ENCODE measurements at places on chromosomes 7 and 10. TPM values are rescaled to one million over a fixed set of nuclear protein-coding genes. Genes with fewer than 3 reads are reported as not detected.

DNA sequence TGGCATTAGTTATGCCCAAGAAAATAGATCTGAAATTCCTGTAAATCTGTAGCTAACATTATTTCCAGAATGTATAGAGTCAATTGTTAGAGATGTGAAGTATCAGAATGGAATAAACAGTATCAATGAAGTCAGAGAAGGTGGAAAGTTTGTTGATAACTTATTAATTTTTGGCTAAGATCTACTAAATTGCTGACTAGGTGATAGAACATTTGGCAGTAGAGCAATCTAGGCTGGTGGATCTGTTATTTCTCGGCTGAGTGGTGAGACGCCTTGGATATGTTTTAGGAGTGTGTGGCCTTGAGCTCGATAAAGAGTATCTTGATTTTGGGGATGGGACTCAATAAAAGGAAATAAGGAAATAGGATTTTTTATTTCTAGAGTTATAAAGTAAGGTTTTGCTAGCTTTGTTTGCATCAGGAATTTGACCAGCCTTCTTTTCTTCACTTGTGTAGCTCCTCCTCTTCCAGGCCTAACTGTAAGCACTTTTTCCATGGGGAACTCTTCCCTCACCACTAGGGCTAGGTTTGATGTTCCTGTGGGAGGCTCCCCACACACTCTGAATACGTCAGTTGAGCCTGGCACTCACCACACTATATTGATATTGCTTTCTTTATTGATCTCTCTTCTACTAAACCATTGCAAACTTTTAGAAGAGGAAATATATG lies 86.8 kb upstream of the CSTF2T start:
- DNase-seq: no peak

DNA sequence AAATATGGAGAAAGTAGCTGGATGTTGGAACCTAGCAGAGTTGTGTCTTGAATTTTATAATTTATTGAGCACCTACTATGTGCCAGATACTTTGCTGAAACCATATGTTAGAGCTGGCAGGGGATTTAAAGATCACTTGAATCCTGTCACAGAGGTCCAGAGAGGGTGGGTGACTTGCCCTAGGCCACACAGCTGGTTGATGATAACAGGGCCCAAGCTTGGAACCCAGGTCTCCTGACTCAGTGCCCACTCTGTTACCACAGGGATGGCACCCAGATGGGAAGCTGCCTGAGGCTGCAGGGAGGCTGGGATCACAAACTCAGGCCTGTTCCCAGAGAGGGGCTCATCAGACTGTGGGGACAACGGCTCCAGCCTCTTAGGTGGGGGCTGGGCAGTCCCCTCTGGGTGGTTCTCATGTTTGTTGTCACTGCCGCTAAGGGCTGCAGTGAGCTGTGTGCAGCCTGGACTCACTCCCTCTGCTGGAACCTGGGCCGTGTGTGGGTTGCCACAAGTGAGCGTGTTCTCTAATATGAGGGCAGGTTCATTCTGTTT lies 18.6 kb downstream of the GOLGA7B start:
- no peak for DNase-seq

Gene NFKB2
- total RNA-seq: 21.0 TPM

Gene PON3
- 5.9 TPM for total RNA-seq

Gene STRIP2
- total RNA-seq: 1.9 TPM

DNA sequence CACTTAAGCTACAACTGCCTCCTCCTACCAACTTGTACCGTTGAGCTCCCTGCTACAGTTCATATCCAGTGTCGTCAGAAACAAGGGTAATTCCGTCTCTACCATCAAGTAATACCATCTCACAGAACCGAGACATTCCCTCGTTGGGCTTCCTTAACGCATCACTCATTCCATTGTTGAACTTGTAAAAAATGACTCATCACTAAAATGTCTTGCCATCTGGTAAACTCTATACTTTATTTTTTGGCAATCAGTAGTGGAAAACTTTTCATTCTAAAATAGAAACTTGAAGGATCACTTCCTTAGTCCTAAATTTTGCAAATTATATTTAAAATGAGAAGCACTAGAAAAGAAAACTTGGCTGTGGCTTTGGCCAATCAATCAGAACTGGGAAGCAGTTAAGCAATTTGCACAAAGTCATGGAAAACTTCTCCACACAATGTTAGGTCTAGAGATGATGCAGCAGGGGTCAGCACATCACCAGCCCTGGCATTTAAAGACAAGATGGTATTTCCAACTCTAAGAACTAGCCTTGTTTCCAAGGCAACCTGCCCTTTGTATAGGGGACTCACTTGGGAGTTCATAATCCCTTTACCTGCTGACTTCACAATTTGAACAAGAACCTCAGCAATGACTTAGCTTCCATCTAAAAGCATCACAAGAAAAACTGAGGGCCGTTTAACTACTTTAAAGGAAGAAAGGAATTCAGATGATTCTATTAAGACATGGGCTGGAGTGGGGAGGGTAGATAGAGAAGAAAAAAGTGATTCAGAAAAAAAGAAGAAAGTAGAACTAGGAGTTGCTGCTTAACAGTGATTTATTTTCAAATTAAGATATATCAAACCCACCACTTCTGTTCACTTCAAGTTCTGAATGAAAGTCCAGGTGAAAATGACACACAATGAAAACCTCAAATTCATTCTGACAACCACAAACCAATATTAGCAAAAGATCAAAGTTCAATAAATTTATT lies 288.1 kb downstream of the PARD3 start:
- no peak for DNase-seq

DNA sequence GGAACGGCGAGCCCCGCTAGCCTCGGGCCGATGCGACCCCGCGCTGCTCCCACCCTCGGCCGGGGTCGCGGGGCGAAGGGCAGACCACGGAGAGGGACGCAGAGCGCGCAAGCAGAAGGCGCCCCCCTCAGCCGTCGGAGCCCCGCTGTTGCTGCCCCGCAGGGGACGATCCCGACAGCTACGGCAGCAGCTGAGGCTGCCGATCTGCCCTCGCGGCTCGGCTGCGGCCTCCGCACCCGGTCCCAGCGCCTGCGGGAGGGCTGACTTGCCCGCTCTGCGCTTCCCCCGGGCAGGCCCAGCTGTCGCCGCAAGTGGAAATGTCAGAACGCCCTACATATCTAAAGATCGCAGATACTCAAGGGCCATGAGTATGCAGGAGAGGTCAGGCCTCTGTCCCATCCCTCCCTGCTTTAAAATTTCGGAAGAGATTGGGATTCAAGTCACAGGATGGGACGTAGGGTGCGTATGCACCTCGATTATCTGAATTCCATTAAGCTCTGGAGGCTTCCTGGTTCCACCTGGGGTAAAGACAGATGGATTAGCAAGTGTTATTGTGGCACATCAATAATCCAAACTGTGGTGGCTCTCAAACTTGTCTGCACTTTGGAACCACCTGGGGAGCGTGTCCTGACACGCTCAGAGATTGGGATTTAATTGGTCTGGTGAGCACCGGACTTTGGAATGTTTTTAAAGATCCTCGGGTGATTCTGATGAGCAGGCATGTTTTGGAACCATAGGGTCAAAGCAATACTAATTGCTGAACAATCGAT lies at the start of gene CRPPA:
Gene CRPPA (minus strand): TSS at position 206 of the 770 bp plus-strand sequence. CDS start 216 bp downstream, outside the sequence.
- DNase-seq: no peak

GRCh38 chr7:83704564-83704963 lies 55.6 kb upstream of the SEMA3E start:
- DNase-seq: no peak

Gene EVX1
- not detected for total RNA-seq

DNA sequence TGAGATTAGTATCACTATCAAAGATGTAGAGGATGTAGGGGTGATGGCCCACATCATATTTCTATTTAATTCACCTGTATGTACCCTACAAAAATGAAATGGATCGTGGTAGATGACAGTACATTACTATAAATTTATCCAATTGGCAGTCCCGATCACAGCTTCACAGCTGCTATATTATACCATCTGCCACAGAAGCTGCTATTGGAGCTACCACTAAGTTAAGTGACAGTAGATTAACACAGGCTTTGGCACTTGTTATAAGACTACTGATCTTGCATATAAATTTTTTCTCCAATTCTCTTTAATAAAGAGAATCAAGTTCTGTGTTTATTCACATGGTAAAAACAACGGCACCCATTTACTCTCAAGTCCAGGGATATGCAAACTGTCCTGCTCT lies 24.9 kb upstream of the MAGI2 start:
- no peak for DNase-seq

- DNase-seq: no peak
These were observed 426.6 kb downstream of the PLXNA4 start for GRCh38 chr7:132149436-132150304.

GRCh38 chr10:4543938-4544533 lies 282.0 kb upstream of the AKR1E2 start:
- no peak for DNase-seq

DNA sequence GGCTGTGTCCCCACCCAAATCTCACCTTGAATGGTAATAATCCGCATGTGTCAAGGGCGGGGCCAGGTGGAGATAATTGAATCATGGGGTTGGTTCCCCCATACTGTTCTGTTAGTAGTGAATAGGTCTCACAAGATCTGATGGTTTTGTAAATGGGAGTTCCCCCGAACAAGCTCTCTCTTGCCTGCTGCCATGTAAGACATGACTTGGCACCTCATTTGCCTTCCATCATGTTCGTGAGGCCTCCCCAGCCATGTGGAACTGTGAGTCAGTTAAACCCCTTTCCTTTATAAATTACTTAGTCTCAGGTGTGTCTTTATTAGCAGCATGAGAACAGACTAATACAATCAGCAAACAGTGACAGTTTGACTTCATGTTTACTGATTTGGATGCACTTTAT lies 14.6 kb upstream of the R3HCC1L start:
- no peak for DNase-seq

GRCh38 chr7:155289107-155289506 lies 8.6 kb upstream of the INSIG1 start:
- DNase-seq: no peak

- no peak for DNase-seq
These were observed 632.5 kb upstream of the ANKRD30A start for GRCh38 chr10:36492590-36493515.

- DNase-seq: no peak
These were observed 1.6 kb upstream of the ADARB2 start for GRCh38 chr10:1738950-1739349.

Gene INMT
- total RNA-seq: 26.2 TPM

- DNase-seq: no peak
These were observed 53.6 kb downstream of the GPR37 start for GRCh38 chr7:124712017-124712416.

GRCh38 chr7:44969701-44970522 lies 8.9 kb downstream of the MYO1G start:
- DNase-seq: no peak

Gene FAM25C
- not detected for total RNA-seq

DNA sequence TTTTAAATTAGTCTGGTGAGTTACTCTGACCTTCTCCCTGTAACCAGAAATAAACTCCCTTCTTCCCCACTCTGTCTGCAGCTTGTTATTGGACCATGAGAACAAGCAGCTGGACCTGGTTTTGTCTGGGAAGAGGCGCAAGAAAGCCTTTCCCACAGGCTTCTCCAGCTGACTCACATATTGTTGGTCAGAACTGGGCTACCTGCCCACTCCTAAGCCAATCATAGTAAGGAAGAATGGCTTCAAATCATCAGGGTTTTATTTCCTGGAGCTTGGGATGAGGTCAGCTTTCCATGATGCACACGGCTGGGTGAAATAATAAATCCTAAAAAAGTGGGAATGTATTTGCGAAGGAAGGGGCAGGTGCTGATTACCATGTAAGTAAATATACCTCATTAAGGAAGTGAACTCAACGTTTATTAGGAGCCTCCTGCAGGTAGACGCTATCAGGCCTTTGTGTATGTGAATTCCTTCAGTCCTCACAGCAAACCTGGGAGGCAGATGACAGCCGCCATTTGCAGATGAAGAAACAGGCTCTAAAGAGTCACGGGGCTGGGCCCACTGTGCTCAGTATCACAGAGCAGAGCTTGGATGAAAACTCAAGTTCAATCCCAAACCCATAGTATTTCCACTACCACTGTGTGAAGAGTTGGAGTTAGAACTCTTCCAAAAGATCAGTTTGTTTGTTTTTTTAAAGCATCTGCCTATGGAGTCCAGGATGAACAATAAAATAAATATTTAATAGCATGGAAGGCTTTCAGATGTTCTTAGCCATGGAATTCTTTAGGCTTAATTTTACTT lies 32.8 kb downstream of the IL15RA start:
- peak; percentile 94 for DNase-seq

Gene MIOS
- total RNA-seq: 56.7 TPM

GRCh38 chr10:3709456-3710060 lies 75.5 kb downstream of the KLF6 start:
- DNase-seq: no peak

DNA sequence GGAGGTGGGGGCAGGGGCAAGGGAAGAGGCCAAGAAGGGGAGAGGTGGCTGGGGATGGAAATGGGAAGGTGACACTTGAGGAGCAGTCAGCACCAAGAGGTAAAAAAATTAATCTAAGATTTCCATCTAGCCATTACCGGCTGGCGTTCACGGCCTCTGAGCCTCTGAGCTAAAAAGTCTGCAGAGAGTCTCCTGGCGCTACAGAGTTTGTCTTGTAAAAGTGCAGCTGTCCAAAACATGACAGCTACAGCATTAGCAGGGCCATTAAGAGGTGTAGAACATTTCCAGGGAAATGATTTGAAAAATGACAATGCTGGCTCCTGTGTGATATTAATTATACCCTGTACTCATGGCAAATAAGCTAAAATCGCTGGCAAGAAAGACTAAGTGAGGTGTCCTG lies 167.6 kb downstream of the LRMDA start:
- no peak for DNase-seq

Gene NANOS1
- total RNA-seq: 2.9 TPM

DNA sequence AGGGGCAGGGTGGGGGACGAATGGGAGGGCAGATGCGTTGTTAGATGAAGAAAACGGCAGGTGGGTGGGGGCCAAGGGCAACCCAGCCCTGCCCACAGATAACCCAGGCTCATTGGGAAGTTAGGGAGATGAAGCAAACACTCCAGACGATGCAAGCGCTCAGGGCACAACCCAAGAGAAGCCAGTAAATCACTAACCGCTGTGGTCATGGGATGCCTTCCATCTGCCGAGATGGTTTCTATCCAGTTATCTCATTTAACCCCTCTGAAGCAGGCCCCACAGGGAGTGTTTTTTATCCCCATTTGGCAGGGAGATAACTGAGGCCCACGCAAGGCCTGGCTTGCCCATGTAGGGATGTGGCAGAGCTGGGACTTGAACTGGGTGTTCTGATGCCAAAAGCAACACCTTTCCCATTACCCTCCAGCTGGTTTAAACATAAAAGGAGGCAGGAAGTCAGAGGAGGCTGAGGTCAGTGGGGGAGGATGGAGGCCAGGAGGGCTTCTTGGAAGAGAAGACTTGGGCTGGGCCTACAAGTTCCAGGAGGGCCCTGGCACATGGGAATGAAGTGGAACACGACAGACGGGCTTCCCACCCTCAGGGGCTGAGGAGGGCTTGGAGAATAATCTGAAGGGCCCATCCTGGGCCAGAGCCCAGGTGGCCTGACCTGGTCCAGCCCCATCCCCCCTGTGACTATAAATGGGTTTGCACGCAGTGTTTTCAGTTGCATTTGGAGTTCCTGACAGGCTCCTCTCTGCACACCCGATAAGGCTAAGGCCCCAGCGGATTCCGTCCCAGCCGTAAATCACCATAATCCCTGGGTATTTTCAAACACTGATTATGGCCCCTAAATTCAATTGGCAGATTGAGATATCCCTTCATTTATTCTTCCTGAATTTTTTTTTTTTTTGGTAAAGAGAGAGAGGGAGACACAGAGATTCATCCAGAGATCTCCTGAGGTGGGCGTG lies 80.9 kb downstream of the NEURL1 start:
- DNase-seq: no peak

Gene CACNB2
- total RNA-seq: 8.9 TPM

- DNase-seq: peak; percentile 24
These were observed 124.4 kb downstream of the PON1 start for GRCh38 chr7:95199779-95200558.
